Activated T-cell treated with anti-CD3 and anti-CD28 coated beads, Interleukin-2, amount 50 U/mL, for 4 hours (primary cell): ENCODE measurements at places on chromosomes 5 and 9. TPM values are rescaled to one million over a fixed set of nuclear protein-coding genes. Genes with fewer than 3 reads are reported as not detected.

Gene SPEF2
- 4.3 TPM for total RNA-seq

Gene MLANA
- total RNA-seq, result not detected

Gene SHOC1
- not detected for total RNA-seq

Gene ANKRD34B
- not detected for total RNA-seq

Gene SPARC
- 2.3 TPM for total RNA-seq

Gene EIF4EBP3
- 9.4 TPM for total RNA-seq

Gene FOXD4L4
- total RNA-seq, result 0.27 TPM

Gene ZDHHC11B
- 0.30 TPM for total RNA-seq

Gene ATP10B
- total RNA-seq, result 0.05 TPM

Gene SLC4A9
- not detected for total RNA-seq

GRCh38 chr5:78610163-78610583 lies 38.4 kb downstream of the LHFPL2 start:
- no peak for DNase-seq

GRCh38 chr5:141695627-141696215 lies 13.7 kb upstream of the ARAP3 start:
- DNase-seq, result no peak

- no peak for DNase-seq
Measured at GRCh38 chr9:106529616-106530015, 333.4 kb upstream of the ZNF462 start.

- no peak for DNase-seq
Measured at GRCh38 chr5:67813877-67814539, 401.5 kb upstream of the PIK3R1 start.

DNA sequence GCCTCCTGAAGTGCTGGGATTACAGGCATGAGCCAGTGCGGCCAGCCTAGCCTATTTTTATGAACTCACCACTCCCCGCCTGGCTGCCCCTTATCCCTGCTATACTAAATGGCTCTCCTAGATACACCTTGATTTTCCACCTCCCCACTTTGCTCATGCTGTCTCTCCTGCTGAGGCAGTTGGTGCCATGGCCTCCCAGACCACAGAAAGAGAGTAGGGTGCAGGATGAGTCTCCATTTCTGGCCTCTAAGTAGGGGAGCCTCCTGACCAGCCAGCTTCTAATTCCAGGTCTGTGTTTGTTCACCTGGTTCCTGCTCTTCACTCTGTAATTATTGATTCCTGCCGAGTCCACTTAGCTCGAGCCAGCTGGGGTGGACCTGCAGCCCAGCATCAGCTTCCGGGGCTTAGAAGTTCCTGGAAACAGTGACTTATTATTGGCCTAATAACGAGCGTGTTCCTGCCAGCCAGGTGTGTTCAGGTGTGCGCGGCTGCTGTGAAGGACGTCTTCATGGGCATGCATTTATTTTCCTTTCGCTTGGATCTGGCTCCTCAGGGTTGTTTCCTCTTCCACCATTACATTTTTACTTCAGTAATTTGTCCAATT lies 34.0 kb downstream of the ZNF618 start:
- no peak for DNase-seq

GRCh38 chr5:160448886-160449285 lies 27.2 kb downstream of the PTTG1 start:
- no peak for DNase-seq

GRCh38 chr5:2241842-2242241 lies 359.1 kb upstream of the IRX4 start:
- DNase-seq, result no peak

- no peak for DNase-seq
Measured at GRCh38 chr9:108654566-108654965, 201.2 kb downstream of the ACTL7B start.

DNA sequence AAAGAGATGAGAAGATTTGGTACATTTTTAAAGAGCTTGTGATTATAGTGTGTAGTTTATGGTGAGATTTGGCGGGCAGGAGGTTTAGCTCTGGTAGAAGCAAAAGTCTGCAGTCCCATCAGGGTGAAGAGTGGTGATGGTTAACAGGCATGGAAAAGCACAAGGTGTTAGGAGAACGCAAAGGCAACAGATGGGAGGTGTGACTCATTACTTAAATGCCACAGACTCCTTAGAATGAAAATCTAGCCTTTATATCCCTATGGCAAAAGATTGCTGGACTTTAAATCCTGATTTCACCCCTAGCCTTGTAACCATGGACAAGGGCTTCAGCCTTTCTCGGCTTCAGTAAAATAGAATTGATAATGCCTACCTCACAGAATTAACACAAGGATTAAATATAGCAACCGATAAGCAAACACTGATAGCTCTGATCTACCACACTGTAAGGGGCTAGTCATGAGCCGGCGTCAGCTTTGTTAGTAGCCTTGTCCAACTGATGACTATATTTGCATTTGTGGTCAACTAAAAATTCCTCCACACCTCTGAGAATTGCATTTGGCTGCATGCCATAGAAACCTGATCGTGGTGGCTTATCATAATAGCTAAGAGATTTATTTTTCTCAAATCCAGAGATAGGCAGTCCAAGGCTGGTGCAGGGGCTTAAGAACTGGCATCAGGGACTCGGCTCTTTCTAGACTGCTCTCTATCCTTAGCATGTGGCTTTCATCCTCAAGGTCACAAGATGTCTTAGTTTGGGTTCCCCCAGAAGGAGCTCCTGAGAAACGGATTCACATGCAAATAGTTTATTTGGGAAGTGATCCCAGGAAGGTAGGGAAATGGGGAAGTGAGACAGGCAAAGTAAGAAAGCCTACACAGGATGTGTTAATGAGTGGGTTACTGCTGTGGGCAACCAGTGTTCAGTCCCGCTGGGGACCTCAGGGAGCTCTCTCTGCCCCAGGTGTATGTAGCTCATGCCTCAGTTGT lies 19.6 kb downstream of the MFAP3 start:
- no peak for DNase-seq

GRCh38 chr5:16666130-16666882 lies 49.5 kb upstream of the RETREG1 start:
- no peak for DNase-seq

GRCh38 chr5:106873568-106873967 lies 797.2 kb downstream of the EFNA5 start:
- no peak for DNase-seq

DNA sequence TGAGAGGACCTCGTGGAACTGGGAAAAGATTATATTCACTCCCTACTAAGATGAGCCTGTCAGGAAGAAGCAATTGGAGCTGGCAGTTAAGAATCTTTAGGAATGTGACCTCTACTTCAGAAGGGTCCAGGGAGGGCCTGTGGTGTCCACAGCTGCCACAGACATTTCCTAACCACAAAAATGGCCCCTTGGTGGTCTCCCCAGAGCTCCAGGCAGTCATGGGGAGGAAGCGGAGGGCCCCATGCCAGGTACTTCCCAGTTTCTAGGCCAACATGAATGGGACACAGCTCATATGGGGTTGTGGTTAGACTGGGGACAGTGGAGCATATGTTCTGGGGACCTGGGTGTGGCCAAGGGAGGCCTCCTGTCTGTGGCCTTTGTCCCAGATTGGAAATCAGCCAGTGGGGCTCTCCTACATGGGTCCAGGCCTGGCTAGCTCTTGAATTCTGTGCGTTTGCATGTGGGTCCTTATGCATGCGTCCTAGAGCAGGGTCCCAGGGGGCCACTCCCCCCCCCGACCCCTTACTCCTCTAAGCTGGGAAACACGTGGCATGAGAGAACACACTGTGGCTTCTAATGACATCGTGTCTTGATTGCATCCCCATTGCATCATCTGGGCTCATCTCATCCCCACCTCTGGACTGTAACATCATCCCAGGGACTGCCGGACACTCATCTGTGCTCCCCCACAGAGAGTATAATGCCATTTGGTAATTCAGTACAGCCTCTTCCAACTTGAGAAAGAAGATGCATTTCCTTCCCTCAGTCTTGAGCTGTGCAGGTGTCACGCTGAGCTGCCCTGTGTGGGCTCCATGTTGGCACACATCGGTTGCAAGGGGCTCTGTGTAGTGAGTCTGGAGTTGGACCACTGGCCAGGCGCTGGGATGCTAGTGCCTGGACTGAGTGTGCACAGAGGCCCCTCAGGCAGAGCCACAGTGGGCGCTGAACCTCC lies 31.3 kb downstream of the IRF1 start:
- DNase-seq, result no peak

- no peak for DNase-seq
Measured at GRCh38 chr5:44827681-44828080, 18.9 kb downstream of the MRPS30 start.

GRCh38 chr5:52864884-52865283 lies 77.2 kb downstream of the ITGA1 start:
- no peak for DNase-seq

DNA sequence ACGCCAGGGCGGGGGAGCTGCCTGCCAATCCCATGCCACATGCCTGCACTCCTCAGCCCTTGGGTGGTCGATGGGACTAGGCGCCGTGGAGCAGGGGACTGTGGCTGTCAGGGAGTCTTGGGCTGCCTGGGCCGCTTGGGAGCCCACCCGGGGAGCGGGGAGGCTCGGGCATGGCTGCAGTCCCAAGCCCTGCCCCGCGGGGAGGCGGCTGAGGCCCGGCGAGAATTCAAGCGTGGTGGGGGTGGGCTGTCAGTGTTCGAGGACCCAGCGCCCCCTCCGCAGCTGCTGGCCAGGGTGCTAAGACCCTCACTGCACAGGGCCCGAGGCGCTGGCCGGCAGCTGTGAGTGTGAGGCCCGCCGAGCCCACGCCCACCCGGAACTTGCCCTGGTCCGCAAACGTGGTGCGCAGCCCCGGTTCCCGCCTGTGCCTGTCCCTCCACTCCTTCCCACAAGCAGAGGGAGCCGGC lies 83.2 kb upstream of the DMRTA1 start:
- DNase-seq, result no peak

GRCh38 chr5:51494821-51495220 lies 111.6 kb downstream of the ISL1 start:
- no peak for DNase-seq

DNA sequence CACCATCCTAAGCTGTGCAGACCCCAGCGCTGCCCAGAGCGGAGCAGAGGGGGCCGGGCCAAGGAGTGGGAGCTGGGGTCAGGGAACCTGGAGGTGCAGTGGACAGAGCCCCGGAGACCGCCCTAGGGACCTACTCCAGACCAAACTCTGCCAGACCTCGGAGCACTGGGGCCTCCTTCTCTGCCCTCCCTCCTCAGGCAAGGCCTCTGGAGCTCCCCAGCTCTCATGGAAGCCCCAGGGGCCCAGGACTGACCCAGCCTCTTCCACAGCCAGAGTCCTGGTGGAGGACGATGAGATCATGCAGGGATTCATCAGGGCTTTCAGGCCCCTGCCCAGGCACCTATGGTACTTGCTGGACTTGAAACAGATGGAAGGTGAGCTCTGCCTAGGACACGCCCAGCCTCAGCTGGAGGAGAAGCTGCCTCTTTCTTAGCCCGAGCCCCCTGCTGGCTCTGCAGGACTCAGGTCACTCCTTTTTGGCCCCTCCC lies 3.6 kb downstream of the PAEP start:
- no peak for DNase-seq

- DNase-seq, result no peak
Measured at GRCh38 chr9:93126825-93127368, 7.2 kb downstream of the NINJ1 start.
